ENCODE measurements at places on chromosomes 12 and 14. TPM values are rescaled to one million over a fixed set of nuclear protein-coding genes. Genes with fewer than 3 reads are reported as not detected.
A peak's percentile ranks its signal among the peaks of the same experiment; 100 is the strongest.

DNA sequence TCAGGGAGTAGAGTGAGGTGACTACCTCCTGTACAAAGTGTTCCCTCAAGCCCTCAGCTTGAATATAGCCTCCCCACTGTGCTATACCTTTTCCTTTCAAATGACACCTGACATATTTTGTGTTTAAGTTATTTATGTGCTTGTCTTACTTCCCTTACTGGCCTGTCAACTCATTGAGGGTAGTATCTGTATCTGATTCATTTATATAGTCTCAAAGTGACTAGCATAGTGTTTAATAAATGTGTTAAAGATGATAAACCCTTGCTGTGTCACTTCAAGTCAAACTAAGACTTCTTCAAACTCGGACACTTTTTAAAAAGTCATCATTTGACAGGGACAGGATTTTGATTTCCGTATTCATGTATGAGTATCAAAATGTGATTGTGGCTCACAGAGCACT is 52.1 kb downstream of the APAF1 start:
- DNase-seq = no peak

DNA sequence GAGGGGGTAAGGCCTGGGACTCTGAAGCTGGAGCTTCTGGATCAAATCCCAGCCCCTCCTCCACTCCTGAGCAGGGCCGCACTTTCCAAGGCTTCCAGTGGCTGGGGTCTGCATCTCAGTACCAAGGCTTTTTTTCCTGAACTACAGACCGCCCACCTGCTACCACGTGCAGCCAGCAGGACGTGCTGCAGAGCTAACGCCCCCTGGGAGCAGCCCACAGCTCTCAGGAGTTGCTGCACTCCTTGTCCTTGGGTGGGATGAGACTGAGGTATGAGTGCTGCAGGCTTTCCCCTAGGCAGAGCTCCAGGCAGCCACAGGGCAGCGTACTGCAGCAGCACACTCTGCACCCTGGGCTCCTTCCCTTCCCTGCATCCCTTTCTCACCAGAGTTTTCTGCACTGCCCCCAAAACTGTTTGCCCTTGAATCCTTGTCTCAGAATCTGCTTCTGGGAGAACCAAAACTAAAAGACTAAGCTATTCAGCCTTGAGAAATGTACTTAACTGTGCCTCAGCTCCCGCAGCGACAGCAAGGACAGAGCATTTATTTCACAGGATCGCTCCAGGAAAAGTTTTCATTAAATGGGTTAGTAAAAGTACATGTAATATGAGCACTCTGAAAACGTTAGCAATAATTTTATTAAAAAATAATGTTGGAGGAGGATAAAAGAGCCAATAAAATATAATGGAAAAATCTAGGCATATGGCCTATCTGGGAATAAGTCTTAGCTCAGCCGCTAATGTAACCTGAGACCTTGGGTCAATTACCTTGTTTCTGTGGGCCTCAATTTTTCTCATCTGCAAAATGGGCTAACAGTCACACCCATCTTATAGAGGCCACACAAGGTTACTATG is 25.5 kb downstream of the RBM19 start:
- peak; percentile 63 for DNase-seq

GRCh38 chr14:99262977-99263448 is 9.0 kb downstream of the BCL11B start:
- DNase-seq = no peak

DNA sequence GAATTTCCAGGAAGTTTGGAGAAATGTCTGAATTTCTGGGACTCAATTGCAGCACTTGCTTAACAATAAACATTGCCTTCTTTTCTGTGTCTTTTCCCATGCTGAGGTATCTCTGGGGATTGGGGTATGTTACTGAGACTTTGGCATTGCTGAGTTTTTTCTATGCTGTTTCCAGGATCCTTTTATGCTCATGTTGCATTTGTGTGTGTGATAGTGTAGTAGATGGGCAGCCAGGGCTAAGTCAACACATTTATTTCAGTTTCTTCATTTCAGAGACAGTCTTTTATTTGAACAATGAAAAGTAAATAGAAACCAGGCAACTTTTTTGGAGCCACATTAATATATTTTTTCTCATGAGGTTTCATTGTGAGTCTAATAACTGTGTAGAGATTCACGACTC is 1160.3 kb upstream of the TMEM132C start:
- DNase-seq = no peak

DNA sequence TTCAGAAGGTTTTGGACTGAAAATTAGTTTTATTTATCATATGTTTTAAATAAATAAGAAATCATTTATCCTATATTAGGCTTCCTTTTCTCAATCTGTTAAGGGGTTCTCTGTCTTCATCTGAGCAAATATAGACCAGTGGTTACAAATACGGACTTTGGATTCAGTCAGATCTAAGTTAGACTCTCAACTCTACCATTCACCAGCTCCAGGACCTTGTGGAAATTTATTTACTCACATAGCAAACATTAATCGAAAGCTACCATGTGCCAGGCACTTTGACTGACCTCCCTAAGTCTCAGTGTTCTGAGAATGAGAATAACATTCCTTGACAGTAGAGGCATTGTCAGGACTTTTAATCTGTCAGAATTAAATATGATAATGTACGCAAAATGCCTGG is 22.3 kb downstream of the KCNK10 start:
- no peak for DNase-seq

DNA sequence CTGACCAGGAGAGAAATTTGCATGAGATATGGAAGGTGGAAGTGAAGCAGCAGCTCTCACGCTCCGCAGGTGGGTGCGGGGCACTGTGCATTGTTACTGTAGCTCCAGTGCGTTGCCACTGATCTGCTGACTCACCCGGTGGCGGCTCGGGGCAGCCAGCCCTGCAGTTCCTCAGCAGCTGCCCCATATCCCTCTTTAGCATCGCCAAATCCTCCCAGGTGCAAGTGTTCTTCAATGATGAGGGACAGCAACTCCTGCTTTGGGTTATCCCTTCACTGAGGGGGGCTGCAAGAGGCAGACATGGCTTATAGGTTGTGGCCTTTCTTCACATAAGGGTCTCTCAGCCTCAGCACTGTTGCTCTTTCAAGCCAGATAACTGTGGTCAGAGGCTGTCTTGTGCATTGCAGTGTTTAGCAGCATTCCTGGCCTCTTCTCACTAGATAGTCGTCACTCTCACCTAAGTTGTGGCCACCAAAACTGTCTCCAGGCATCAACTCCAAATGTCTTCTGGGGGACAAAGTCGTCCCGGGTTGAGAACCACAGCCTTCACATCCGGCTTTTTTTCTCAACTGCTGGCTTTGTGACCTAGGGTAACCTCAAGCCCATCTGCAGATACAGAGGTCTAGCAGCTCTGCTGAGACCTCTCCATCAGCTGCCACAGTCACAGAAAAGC is 180.8 kb downstream of the EFCAB11 start:
- peak; percentile 85 for DNase-seq

- no peak for DNase-seq
These were observed 176.1 kb upstream of the SLC38A2 start for GRCh38 chr12:46548605-46549071.

DNA sequence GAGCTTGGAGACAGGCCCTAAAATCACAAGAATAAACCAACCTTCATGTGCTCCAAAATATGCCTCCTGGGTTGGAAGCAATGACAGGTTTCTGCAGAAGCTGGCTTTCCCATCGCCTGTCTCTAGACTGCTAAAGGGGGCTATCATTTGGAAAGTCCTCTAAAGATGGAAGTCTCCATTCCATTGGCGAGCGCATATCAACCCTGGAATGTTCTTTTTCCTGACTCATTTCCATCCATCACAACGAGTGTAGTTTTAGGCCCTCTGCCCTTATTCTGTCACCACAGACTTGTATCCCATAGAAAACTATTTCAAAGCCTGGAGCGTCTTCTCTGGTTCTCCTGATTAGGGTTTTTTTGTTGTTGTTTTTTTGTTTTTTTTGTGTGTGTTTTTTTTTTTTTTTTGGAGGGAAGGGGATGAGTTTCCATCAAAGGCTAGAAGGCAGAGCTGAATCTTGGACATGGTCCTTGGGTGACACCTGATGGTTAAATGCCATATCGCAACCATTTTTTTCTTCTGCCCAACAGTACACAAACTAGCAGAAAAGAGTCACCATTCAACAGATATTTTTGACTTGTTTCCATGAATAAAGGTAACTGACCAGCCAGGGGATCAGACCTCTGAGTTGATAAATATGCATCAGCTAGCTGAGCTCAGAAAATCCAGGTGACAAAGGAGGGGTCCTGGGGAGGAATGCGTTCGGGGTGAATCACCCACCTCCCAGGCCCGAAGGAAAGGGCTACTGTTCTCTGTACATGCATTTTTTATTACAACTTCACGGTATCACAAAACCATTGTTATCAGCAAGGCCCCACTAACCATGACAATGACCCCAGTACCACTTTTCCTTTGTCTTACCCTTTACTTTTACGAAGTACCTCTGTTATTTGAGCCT is 40.5 kb downstream of the KCNA5 start:
- no peak for DNase-seq

DNA sequence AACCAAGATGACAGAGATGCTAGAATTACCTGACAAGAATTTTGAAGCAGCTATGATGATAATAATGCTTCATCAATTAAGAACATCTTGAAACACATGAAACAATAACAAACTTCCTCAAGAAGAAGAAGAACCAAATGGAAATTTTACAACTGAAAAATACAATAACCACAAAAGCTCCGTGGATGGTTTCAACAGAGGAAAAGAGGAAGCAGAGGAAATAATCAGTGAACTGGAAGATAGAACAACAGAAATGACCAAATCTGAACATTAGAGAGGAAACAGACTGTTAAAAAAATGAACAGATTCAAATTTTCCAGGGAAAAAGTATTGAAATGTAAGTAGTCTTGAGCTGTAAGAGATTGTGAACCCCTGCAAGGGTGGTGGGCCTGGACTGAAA is 62.8 kb upstream of the SLC35F4 start:
- no peak for DNase-seq

ARHGEF25 gene
- 24.4 TPM for total RNA-seq

WASHC3 gene
- 14.9 TPM for total RNA-seq

CCDC177 gene
- total RNA-seq = 6.2 TPM

All from H9 (cell line).